ENCODE measurements at places on chromosomes 3 and 15.

DNA sequence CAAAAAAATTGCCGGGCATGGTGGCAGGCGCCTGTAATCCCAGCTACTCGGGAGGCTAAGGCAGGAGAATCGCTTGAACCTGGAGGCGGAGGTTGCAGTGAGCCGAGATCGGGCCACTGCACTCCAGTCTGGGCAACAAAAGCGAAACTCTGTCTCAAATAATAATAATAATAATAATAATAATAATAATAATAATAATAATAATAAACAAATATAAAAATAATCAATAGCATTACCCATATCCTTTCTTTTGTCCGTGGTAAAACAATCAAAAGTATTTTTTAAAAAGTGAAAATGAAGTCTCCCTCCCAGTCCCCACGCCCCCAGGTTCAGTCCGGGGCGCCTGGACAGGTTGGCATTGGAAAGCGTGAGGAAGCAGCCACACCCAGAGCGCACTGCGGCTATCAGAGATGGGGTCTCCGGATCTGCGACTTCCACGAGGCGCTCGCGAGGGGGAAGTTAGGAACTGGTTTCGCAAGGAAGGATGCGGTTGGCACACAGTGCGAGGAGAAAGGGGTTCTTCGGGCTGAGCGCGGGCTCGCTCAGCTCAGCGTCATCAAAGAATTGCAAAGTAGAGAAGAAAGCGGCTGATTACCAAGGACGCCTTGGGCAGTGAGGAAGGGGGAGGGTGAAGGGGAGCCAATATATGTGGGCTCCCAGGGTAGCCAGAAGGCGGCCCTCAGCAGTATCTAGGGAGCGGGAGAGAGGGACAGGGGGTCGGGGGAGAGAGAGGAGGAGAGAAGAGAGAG lies 69.5 kb upstream of the EPHB3 start:
- ATAC-seq, result no peak
- H3K36me3 ChIP-seq, result no peaks in the 10 kb centered on the region
- H3K27me3 ChIP-seq, result peaks cover 50% of the 10 kb centered on the region
- no peak overlapping the region for H3K27ac ChIP-seq
- no peak overlapping the region for H3K4me3 ChIP-seq
- peaks cover 8% of the 10 kb centered on the region for H3K4me1 ChIP-seq

DNA sequence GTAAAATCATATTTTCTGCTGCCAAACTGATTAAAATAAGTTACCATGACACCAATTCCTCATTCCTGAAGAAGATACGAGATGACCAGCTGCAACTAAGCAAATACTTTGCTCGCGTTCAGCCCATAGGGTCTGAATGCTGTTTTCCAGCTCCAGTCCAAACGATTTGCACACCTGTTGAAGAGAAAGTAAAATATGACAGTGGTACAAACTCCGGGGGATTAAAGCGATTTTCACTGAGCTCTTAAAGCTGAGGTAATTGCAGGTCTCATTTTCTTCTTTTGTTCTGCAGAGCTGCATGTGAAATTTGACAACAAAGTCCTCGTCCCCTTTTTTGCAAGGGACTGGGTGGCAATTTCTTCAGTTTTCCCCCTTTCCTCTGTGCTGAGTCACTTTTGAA lies 118.4 kb downstream of the NR2F2 start:
- no peak overlapping the region for H3K27ac ChIP-seq
- H3K36me3 ChIP-seq, result no peaks in the 10 kb centered on the region
- H3K4me3 ChIP-seq, result no peak overlapping the region

- ATAC-seq, result no peak
- H3K27ac ChIP-seq, result no peak overlapping the region
- no peaks in the 10 kb centered on the region for H3K4me1 ChIP-seq
- no peak overlapping the region for H3K4me3 ChIP-seq
- no peaks in the 10 kb centered on the region for H3K36me3 ChIP-seq
Observed at GRCh38 chr3:53973905-53974304, 82.2 kb upstream of the SELENOK start.

- H3K27me3 ChIP-seq, result no peaks in the 10 kb centered on the region
- H3K4me3 ChIP-seq, result no peak overlapping the region
- H3K4me1 ChIP-seq, result peaks cover 25% of the 10 kb centered on the region
- no peak for ATAC-seq
Observed at GRCh38 chr3:155890671-155891190, 20.3 kb downstream of the GMPS start.

DNA sequence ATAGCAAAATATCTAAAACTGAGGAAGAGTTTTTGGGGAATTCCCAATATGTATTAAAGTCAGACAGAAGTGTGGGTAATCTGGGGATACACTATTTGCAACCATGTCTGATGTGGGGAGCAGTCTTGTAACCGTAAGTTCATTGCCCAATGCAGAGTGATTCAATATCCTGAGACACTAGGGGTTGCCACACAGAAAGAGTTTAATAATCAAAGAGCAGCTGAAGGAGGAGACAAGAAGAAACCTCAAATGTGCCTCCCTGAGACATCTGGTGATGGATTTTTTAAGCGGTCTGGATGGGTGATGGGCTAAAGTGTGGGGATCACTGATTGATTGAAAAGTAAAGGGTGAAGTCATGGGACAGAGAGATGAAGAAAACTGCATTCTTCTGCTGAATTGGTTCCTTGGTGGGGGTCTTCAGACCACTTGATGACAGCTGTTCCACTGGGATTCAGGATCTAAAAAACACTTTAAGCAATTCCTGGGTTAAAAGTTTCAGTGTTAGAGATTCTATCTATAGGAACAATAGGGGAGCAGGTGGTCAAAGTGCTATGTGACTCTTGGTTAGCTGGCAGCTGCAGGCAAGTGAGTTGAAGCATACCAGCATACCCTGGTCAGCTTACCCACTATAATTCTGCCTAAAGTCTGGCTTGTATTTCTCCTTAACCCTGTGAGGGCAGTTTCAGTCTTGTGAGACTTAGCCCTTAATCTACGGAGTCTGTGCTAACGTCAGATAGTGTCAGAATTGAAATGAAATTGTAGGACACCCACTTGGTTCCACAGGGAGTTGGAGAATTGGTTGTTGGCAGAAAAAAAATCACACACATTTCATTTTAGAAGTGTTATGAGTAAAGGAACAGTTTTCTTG lies 425.9 kb upstream of the TGFBR2 start:
- H3K4me3 ChIP-seq, result no peak overlapping the region
- ATAC-seq, result no peak
- H3K4me1 ChIP-seq, result no peaks in the 10 kb centered on the region
- no peaks in the 10 kb centered on the region for H3K36me3 ChIP-seq
- peaks cover 20% of the 10 kb centered on the region for H3K27me3 ChIP-seq
- H3K27ac ChIP-seq, result no peak overlapping the region

GRCh38 chr3:181690769-181691168 lies 21.0 kb upstream of the SOX2 start:
- H3K27ac ChIP-seq, result no peak overlapping the region
- H3K27me3 ChIP-seq, result peaks cover 32% of the 10 kb centered on the region
- H3K4me3 ChIP-seq, result no peak overlapping the region
- H3K4me1 ChIP-seq, result no peaks in the 10 kb centered on the region
- H3K36me3 ChIP-seq, result no peaks in the 10 kb centered on the region
- ATAC-seq, result no peak

DNA sequence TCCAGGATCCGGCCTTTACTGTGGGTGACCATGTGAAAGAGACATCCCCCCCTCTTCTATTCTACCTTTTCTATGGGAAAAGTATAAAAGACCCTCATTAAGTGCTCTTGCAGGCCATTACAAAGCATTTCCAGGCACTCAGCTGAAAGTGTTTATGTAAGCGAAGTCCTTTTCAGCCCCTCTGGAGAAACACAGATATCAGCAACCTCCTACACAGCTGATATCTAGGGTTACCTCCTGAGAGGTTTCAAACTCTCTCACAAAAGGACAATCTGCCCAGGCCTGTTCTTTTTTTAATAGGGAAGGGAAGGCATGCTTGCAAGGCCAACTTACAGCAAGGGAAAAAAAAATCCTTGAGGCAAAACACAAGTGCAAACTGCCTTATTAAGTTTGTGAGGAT lies 12.6 kb downstream of the ETV5 start:
- no peak overlapping the region for H3K27ac ChIP-seq
- H3K27me3 ChIP-seq, result peaks cover 70% of the 10 kb centered on the region
- H3K36me3 ChIP-seq, result no peaks in the 10 kb centered on the region
- H3K4me3 ChIP-seq, result no peak overlapping the region

DNA sequence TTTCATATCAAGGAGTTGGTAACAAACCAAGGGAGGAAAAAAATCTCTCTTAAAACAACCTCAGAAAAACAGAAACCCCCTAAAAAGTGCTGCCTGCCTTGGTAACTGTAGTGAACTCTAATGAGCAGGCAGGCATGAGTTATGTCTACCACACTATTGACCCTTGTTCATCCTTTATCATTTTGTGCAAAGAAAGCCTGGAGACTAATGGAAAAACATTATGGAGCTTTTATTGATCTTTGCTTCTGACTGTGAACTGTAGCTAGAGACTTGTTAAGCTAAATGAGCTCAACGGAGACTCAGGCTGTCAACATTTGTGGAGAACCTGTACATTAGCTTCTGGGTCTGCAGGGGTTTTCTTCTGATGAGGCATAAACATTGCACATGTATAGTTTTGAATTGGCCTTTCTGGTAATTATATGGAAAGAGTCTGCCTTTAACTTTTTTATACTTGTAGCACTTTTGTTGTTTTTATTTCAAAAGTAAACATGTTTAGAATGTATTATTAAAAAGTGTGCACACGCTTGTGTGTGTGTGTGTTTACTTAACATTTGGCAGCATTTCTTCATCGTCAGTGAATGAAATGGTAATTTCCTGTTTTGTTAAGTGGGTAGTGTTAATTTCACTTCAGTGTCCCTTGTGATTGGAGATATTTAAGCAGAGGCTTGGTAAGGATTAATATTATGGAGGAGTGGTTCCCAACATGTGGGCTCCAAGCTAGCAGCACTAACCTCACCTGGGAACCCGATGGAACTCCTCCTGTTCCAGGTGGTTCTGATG lies 15.9 kb upstream of the SPTSSB start:
- peaks cover 1% of the 10 kb centered on the region for H3K4me1 ChIP-seq
- no peak for ATAC-seq
- no peak overlapping the region for H3K27ac ChIP-seq
- H3K27me3 ChIP-seq, result peaks cover 13% of the 10 kb centered on the region

DNA sequence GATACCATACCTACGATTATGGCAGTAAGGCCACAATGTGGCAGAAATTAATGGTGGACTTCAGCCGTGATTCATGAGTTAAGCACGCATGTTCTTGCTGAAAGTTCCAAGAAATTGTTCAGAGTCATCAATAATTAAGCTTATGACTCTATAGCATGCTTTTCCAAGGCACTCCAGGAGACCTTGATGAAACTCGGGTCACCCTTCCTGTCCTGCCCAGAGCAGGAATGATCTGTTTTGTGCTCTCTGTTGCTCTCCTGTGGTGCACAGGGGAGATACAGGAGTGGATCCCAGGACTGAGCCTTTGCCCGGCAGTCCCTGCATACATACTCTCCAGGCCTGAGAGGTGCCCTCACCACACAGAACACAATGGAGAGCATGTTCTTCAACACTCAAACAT lies 141.6 kb upstream of the SLC2A2 start:
- H3K4me1 ChIP-seq, result peaks cover 23% of the 10 kb centered on the region
- no peak overlapping the region for H3K4me3 ChIP-seq
- H3K36me3 ChIP-seq, result peaks cover 85% of the 10 kb centered on the region
- no peak for ATAC-seq

DNA sequence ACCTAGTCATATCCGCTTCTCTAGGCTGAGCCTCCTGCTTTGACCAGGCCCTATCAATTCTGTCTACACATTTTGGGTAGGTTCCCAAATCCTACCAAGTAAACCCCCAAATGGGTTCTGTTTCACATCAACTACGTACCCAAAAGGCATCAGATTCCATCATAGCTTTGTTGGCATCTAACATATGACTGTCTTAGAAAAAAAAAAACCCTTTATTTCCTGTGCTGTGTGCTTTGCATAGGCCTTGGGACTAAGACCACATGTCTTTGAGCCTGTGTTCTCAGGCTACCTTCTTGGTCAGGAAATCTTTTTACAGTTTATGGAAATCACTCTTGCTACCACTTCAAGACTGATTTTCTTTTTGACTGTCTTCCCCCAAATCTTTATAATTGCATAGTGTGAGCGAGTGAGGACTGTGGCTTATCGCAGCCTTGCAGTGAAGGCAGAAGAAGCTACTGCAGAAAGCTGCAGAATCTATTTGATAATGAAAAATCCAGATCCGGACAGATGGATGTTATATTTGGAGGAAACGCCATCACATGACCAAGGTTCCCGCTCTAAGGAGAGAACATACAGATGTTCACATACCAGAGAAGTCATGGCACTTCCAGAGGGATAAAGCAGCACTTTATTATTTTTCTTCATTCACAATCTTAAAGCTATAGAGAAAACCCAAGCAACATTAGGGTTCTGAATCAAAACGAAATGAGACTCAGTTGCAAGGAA lies 111.2 kb downstream of the EOMES start:
- H3K4me1 ChIP-seq, result peaks cover 5% of the 10 kb centered on the region
- no peaks in the 10 kb centered on the region for H3K27me3 ChIP-seq
- no peak for ATAC-seq
- no peak overlapping the region for H3K4me3 ChIP-seq
- H3K36me3 ChIP-seq, result no peaks in the 10 kb centered on the region

- no peak overlapping the region for H3K4me3 ChIP-seq
- H3K36me3 ChIP-seq, result no peaks in the 10 kb centered on the region
- no peak for ATAC-seq
- H3K4me1 ChIP-seq, result no peaks in the 10 kb centered on the region
Observed at GRCh38 chr3:191139736-191140135, 59.3 kb upstream of the OSTN start.

- peak; percentile 92 for ATAC-seq
- peaks cover 5% of the 10 kb centered on the region for H3K4me1 ChIP-seq
- H3K4me3 ChIP-seq, result no peak overlapping the region
- H3K36me3 ChIP-seq, result no peaks in the 10 kb centered on the region
Observed at GRCh38 chr3:30319713-30320112, 286.7 kb upstream of the TGFBR2 start.

DNA sequence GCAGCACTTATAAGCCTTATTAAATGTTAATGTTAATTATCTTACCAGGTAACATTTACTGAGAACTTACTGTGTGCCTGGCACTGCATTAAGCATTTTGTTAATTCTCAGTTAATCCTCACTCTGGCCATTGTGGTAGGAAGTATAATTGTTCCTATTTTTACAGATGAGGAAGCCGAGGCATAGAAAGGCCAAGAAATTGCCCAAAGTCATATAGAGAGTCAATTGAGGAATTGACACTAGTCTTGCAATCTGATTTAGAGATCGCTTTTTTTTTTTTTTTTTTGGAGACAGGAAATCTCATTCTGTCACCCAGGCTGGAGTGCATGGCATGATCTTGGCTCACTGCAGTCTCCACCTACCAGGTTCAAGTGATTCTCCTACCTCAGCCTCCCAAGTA lies 132.6 kb upstream of the PROK2 start:
- no peak overlapping the region for H3K27ac ChIP-seq
- H3K4me1 ChIP-seq, result peaks cover 4% of the 10 kb centered on the region
- no peak for ATAC-seq
- no peak overlapping the region for H3K4me3 ChIP-seq
- peaks cover 12% of the 10 kb centered on the region for H3K27me3 ChIP-seq
- H3K36me3 ChIP-seq, result no peaks in the 10 kb centered on the region

DNA sequence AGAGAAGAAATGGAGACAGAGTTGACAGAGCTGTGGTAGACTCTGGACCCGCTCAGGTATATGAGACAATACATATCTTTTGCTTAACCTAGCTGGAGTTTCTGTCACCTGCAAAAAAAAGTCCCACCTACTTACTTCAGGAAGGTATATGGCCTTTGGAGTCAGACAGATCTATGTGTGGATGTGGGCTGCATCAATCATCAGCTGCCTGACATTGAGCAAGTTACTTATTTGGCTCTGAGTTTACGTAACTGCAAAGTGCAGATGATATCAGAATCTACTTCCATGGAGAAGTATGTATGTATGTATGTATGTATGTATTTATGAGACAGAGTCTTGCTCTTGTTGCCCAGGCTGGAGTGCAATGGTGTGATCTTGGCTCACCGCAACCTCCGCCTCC lies 124.3 kb downstream of the MYLK start:
- H3K36me3 ChIP-seq, result no peaks in the 10 kb centered on the region
- H3K4me3 ChIP-seq, result no peak overlapping the region
- no peak overlapping the region for H3K27ac ChIP-seq
- ATAC-seq, result no peak

All from activated T-helper 17 cell treated with anti-CD3 and anti-CD28 coated beads, Interleukin-2, amount 50 U/mL, for 72 hours (primary cell).